Left cardiac atrium (tissue), 4 donors: ENCODE measurements at places on chromosomes 11 and 22. TPM values are rescaled to one million over a fixed set of nuclear protein-coding genes. Genes with fewer than 3 reads are reported as not detected.

- DNase-seq = no peak
Measured at GRCh38 chr11:119371778-119372182, 9.7 kb downstream of the USP2 start.

GRCh38 chr22:49111085-49111484, 716.6 kb downstream of the BRD1 start:
- DNase-seq = no peak

DNA sequence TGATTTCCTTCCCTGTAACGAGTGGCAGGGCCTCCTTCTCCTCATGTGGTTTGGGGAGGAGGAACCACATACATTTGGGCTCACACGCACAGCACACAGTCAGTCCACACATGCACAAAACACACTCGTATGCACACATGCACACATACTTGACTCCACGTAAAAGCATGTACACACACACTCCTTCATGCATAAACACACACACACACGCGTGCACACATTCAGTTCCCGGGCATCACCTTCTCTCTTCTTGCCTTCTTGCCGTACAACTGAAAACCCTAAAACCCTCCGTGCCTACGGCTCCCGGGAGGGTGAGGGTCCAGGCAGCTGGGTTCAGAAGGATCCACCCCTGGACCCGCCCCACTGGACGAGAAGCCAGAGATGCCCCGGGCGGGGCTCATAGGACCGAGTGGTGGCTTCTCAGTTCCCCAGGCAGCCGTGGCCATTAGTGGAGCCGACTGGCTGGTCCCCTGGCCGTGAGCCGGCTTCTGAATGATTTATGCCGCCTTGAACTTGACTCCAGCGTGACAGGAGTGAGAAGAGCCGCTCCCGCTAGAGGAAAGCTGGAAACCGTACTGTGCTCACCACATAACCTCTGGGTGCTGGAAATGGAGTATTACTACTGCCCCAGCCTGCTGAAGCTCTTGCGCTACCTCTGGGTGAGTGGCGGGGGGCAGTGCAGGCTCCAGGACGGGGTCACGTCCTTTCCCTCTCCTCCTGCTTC, 117.4 kb downstream of the KIAA1671 start:
- DNase-seq = no peak

- DNase-seq = no peak
Measured at GRCh38 chr22:41917375-41917902, 2.6 kb upstream of the SHISA8 start.

Gene OR8A1
- total RNA-seq = not detected

DNA sequence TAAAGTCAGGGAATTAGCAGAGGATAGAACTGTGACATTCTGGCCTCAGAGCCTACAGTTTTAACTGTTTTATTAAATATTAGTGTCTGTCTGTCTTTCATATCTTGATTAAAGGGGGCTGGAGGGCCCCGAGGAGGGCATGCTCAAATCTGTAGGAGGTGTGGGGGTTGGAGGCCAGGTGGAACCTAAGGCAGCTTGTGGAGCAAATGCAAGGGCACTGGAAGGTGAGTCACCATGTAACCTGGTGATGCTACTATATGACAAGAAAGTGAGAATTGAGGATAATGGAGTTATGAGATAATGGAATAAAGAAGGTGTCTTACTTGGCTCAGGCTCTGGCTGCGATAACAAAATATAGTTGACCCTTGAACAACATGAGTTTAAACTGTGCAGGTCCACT, 27.3 kb upstream of the TMEM86A start:
- DNase-seq = no peak

Gene C11orf91
- total RNA-seq = 1.7 TPM

DNA sequence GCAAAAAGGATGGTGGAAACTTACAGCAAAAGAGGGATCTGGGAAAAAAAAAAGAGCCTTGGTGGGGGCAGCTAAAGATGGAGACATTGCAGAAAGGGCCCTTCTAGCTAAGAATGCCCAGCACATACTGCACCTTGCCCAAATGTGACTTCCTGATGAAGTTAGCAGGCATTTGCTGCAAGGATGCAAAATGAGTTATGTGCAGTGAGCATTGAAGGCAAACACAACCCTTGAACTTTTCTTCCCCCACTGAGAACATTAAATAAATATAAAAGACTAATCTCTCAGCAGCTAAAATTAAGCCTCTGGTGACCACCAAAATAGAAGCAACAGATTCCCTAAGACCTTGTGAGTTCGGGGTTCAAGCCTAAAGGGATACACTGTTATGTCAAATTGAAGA, 129.9 kb downstream of the ARL14EP start:
- no peak for DNase-seq

GRCh38 chr11:75851203-75851602, 36.2 kb downstream of the UVRAG start:
- no peak for DNase-seq

DNA sequence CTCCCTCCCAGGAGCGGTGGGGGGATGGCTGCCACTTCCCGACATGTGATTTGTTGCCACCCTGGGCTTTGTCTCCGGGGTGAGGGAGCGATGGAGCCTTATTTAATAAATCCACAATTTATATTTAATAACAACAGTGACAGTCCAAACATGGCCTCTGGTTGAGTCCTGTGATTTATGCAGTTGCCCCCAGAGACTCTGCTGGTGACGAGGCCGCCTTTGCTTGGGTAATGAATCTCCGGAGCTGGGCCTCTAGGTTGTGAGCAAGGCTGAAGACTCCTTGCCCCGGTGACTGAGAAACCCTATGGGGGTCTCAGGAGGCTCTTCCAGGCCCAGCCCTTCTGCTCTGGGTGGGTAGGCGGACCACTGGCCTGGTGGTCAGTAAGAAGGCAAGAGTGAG, 16.7 kb downstream of the MPPED1 start:
- DNase-seq = no peak

- no peak for DNase-seq
Measured at GRCh38 chr22:31148488-31148887, 8.2 kb upstream of the PLA2G3 start.

Gene DDI1
- total RNA-seq = not detected

Gene KCNJ4
- 7.2 TPM for total RNA-seq

Gene CARNS1
- total RNA-seq = 11.9 TPM

Gene RGL4
- not detected for total RNA-seq

Gene BEST1
- total RNA-seq = 3.9 TPM

GRCh38 chr11:124749912-124750311, 2.1 kb downstream of the VSIG2 start:
- no peak for DNase-seq

Gene PAK1
- 20.3 TPM for total RNA-seq

Gene TRPM5
- not detected for total RNA-seq

Gene SPDYC
- total RNA-seq = not detected

DNA sequence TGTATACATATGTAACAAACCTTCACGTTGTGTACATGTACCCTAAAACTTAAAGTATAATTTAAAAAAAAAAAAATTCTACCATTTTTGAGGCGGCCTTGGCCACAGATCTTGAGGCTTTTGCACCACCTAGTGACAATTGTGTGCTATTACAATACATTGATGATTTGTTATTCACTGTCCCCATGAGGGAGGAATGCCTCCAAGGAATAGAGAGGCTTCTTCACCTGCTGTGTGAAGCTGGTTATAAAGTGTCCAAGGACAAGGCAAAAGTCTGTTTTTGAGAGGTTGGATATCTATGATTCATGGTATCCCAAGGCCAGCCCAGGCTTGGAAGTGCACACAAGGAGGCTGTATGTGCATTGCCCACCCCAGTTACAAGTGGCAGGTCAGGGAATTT, 30.7 kb downstream of the SLC22A25 start:
- no peak for DNase-seq

GRCh38 chr22:29780748-29781676, 13.8 kb downstream of the UQCR10 start:
- no peak for DNase-seq

Gene CCDC88B
- 9.2 TPM for total RNA-seq

Gene NCF4
- 10.9 TPM for total RNA-seq

GRCh38 chr11:69120096-69120875, 35.4 kb upstream of the SMIM38 start:
- no peak for DNase-seq

DNA sequence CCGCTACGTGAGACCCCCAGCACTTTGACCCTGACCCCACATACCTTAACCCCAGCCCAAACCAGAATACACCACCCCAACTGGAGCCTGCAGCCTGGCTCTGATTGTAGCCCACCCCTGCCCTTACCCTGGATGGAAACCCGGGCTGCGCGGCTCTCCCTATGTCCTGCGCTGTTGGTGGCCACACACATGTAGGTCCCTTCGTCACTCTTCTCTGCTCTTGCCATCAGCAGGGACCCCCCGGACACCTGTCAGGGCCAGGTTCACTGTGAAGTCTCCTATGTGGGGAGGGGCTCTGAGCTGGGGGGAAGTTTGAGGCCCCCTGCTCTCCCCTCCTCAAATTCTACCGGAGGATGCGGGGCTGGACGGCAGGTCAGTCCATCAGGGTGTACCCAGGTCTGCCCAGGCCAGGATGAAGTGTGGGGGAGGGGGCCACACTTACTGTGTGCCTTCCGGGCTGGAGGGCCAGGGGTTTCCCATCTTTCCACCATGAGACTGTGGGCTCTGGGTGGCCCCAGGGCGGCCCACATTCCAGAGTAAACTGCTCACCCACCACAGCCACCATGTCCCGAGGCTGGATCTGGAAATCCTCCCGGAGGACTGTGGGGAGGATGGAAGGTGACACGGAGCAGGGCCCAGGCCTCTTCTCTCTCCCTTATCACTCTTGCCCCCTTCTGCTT, 1.5 kb downstream of the ROBO4 start:
- no peak for DNase-seq

Gene CLDN5
- 42.1 TPM for total RNA-seq

Gene TSGA10IP
- total RNA-seq = not detected

Gene MN1
- 12.8 TPM for total RNA-seq
